NCI-H774 (cell line): ENCODE measurements at places on chromosomes 7 and 10.
A peak's percentile ranks its signal among the peaks of the same experiment; 100 is the strongest.

- DNase-seq, result no peak
Observed at GRCh38 chr7:70439651-70440050, 692.3 kb upstream of the GALNT17 start.

GRCh38 chr10:2920637-2921036 is 146.7 kb upstream of the PFKP start:
- no peak for DNase-seq

DNA sequence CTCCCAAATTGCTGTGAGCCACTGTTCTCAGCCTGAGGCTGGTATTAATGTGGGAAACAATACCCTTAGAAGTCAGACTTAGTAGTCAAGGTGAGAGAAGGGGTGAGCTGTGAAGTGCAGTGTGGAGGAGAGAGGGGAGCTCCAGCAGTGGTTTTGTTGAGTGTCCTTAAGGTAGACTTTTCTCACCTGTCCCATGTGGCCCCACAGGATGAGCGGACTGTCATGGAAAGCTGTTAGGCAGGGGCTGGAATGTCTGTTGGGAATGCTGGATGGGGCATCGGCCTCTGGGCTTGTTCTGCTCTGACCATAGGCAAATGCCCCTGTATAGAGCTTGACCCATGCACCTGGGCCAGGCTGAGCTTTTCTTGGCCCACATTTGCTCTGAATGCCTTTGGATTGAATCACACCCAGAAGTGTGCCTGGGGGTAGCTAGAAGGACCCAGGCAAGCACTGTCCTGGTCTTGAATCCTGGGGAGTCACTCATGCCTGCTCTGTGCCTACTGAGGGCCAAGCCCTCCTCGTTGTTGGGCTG is 36.3 kb upstream of the SH2D4B start:
- DNase-seq, result no peak

GRCh38 chr10:58348571-58349033 is 13.8 kb downstream of the UBE2D1 start:
- peak; percentile 19 for DNase-seq

DNA sequence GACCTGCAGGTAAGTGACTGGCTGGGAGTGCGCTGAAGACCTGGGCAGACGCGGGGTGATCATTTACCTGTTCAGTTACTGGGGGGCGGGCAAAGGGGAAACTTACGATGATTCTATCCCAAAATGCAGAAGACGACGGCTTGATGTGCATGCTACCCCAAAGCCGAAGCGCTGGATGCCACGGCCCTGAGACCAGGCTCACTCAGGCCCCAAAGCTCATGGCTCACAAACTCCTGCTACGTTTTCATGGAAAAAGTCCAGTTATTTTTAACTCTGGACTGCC is 200.6 kb downstream of the DIP2C start:
- no peak for DNase-seq

DNA sequence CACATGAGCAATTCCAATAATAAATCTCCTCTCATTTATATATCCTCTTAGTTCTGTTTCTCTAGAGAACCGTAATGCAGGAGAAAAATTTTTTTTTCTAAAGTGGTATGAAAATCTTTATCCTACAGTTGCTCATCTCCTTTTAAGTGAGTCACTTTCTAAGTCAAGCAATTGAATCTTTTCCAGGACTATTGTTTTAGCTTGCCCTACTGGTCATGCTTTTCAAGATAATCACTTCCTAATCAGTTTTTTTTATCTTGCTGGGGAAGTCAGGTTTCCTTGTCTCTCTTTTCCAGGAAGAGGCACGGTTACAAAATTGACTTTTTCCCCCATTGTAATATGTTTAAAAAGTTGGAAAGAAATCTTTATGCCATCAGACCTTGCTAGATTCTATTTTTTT is 44.0 kb downstream of the INPP5F start:
- DNase-seq, result no peak
